Activated CD4-positive, alpha-beta T cell treated with anti-CD3 and anti-CD28 coated beads, Interleukin-2, amount 50 U/mL, for 24 hours (primary cell): ENCODE measurements at places on chromosomes 16 and 17.

GRCh38 chr16:81514041-81514559 is 69.5 kb downstream of the CMIP start:
- no peak for DNase-seq

DNA sequence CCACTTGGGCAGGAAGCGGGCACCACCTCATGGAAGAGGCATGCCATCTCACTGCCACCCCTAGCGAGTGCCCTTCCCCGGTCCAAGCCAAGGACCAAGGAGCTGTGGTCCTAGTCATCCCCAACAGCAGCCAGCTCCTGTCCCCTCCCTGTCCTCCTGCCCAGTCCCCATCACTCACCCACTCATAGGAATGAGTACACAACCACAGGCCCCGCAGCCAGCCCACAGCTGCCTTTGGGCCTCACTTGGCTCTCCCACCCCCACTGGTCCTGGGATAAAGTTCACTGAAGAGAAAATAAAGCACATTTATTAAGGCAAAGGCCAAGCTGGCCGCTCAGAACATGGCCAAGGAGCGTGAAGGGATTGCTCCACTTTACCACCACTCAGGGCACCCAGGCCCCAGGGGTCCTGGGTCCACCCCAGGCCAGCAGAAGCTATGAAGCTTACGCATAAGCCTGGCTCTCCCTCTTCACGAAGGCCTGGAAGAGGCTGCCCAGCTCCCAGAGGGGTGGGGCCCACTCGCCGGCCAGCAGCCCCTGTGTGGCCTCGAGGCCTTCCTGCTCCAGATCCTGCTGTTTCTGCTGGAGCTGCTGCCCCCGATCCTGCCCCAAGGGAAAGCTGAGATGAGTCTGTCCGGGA is 3.6 kb downstream of the SCRN2 start:
- DNase-seq, result no peak

DNA sequence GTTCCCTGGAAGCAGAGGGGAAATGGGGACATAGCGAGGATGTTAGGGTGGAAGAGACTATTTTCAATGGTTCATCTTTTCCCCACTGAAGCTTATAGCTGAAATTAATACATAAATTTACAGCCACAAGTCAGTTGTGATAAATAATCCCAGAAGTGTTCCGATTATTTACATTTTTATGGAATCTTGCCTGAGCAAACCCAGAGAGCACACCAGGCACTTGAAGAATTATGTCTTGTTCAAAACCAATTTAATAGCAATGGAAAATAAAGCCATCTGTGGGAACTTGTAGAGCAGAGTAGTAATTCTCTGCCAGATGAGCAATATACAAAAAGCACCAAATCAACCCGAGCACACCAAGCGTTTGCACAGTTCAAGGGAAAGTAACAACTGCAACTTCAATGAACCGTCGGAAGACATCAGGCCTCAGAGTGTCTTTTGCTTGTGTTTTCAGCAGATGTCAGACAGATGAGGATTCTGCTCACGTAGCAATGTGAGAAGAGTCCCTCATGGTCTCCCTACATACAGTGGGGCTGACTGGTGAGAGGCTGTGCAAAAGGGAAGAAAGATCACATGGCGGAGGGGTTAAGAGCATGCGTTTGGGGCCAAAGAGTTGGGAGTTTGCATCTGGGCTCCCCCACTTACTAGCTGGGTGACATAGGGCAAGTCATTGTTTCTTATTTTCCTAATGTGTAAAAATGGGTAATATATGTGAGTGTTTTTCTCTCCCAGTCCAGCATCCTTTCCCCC is 148.7 kb upstream of the HS3ST2 start:
- no peak for DNase-seq

- DNase-seq, result no peak
These were observed 21.3 kb downstream of the ZNF423 start for GRCh38 chr16:49834531-49835151.

GRCh38 chr16:17154981-17155380 is 315.8 kb downstream of the XYLT1 start:
- no peak for DNase-seq

- no peak for DNase-seq
These were observed 28.3 kb upstream of the GOSR2 start for GRCh38 chr17:46894476-46895151.

DNA sequence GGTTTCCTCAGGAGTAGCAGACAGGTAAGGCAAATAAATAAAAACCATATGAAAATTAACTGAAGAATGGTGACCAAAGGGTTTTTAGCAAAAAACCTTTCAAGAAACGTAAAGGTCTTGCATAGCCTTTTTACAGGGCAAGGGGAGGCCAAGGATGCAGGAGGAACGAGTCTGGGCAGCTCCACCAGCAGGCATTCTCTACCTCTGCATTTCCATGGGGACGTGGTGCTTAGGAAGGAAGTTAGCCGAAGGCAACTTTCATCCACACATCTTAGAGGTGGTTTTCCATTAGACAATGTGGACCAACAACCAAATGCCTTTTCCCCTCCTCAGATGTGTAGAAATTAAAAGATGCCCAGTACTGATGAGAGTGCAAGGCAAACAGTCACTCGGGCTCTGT is 20.7 kb downstream of the TOM1L2 start:
- DNase-seq, result no peak

DNA sequence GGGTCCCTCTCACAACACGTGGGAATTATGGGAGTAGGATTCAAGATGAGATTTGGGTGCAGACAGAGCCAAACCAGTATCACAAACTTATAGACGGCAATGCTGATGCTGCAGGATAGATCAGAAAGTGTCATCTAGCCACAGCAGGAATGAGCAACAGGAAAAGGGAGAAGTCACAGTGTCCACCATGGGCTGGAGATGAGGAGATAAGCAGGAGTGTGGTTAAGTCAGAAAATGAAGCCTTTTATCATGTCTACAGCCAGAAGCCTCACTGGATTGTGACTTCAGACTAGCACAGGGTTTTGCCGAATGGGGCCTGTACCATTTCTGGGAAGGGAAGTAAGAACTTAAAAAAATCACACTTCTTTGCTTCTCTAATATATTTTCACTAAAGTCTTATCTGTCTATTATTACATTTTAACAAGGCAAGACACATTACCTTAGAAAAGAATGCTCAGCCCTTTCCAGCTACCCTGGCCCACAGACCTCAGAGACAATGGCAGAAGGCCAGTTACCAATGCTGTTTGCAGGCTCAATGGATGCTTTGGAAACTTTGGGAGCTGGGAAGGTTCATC is 490.2 kb upstream of the SALL1 start:
- DNase-seq, result no peak

- no peak for DNase-seq
These were observed 1.9 kb upstream of the MT1B start for GRCh38 chr16:56649820-56650219.

DNA sequence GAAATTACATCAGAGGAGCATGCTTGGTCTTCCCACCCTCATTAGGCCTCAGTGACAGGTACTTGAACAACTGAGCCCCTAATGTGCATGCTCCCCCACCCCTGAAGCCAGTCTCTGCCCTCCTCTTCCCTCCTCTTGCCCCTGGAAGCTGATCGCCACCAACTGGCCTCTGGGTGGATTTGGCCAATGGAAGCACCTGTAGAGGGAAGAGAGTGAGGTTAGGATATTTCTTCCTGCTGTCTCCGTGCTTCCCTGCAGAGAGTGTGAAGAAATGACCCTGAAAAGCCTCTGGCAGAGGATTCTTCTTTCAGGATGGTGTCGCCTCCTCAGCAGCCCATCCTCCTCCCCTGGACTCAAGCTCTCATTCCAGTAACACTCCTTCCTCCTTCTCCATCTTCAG is 5.9 kb upstream of the CBLN1 start:
- no peak for DNase-seq

GRCh38 chr17:56173026-56173425 is 19.8 kb downstream of the ANKFN1 start:
- DNase-seq, result no peak

GRCh38 chr17:50161911-50162288 is 3.9 kb upstream of the SGCA start:
- no peak for DNase-seq

- no peak for DNase-seq
These were observed 14.4 kb downstream of the TTC19 start for GRCh38 chr17:16013943-16014407.

- DNase-seq, result no peak
These were observed 390 bp upstream of the BBS2 start for GRCh38 chr16:56520251-56520577.

GRCh38 chr16:28534542-28535373 is 4.0 kb downstream of the NUPR1 start:
- no peak for DNase-seq

DNA sequence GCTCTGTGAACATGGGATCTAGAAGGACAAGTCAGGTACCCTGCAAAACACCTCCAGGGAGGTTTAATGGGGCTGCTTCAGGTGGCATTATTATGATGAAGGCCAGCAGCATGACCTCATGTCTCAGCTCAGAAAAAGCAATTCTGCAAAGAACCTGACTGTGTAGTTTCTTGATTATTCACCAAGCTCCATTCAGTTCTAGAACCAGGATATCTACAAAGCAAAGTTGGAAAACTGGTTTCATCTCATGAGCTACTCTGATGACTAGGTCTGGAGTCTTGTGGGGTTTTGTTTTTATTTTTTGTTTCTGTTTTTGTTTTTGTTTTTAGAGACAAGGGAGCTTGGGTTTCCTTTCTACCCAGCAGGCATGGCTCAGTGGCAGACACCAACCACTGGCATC is 19.0 kb upstream of the LRRC37A3 start:
- no peak for DNase-seq

DNA sequence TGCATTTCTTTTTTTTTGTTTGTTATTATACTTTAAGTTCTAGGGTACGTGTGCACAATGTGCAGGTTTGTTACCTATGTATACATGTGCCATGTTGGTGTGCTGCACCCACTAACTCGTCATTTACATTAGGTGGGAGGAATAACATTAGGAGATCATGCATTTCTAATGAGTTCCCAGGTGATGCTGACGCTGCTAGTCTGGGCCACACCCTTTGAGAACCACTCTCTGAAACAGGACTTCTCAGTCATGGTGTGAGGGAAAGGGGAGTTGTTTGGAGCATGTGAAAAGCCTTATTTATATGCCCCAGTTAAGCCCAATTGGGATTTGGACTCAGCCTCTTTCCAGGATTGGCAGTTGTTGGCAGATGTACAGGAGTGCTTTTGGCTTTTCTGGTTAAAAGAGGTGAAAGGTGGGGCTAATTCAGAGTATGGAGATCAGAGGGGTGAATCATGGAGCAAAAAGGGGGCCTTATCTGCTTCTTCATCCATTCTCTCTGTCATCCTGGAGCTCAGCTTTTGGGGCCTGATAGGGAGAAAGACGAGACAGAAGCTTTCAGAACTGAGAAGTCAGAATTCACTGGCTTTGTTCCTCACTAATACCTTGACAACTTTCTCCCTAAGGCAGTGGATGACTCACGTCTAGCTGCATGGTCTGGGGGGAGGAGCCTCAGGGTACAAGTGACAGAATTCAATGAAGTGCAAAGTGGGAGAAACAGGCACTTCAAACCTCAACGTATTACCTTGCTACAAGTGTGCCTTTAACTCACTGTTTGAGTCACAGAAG is 180.0 kb upstream of the CACNG3 start:
- DNase-seq, result no peak

GRCh38 chr16:14669776-14670175 is 24.3 kb downstream of the PLA2G10 start:
- DNase-seq, result no peak

- DNase-seq, result no peak
These were observed 131.9 kb upstream of the ZFHX3 start for GRCh38 chr16:73179705-73180331.

GRCh38 chr17:21033350-21033749 is 9.5 kb downstream of the USP22 start:
- no peak for DNase-seq

DNA sequence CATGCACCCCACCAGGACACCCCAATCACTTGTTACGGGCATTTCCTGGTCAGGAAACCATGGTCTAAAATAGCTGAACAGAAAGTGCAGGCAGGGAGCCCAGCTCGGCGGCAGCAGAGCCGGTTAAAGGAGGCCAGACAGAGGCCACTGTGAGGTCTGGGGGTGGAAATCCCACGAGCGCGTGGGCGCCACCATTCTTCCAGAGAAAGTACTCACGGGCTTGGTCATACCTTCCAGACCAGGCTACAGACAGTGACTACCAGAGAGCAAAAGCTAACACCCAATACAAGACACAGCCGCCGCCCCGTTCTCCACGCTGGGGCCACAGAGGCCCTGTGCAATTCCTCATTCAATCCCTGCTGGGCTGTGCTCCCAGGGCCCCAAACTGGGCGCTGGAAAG is 11.9 kb downstream of the CEP131 start:
- no peak for DNase-seq

DNA sequence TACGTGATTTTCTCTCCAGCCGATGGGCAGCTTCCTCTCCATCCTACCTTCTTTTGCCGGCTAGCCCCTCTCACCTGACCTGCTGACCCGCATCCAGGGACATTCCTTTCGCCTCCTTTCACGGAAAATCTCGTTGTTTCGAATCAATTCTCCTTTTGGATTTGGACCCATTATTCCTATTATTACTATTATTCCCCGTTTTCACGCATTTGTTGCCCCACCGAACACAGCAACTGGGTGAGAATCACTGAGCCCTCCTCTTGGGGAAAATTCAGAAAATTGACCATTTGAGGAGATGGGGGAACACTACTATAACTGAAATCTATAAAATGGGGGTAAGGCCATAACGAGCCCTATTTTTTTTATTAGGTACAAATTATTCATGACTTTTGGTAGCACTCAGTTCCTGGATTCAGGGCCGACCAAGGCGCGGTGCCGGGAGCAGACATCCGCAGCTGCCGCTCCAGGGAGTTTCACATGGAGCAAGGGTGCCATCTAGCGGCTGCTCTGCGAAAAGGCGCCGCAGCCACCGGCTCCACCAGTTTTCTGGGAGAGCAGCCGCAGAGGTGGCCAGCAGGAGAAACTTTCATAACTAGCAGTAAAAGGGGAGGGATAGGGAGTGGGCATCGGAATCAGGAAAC is 3.3 kb upstream of the HOXB8 start:
- DNase-seq, result peak; percentile 67

DNA sequence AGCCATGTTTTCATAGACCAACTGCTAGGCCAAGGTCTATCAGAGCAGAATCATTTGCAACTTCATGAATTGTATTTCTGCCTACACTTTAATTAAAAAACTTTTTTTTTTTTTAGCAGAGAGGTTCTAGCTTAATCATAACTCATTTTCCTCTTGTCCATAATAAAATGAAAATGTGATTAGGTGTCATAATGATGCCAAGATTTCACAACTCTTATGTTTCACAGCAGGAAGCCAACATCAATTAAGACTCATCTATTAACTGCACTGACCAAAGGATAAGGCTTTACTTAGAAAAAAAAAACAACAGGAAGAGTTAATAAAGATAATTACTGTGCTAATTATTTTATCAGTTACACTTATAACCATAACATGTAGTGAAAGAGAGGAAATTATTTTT is 18.9 kb upstream of the RNF43 start:
- DNase-seq, result no peak
